ENCODE measurements at places on chromosomes 4 and X.
A peak's percentile ranks its signal among the peaks of the same experiment; 100 is the strongest.

GRCh38 chrX:48540028-48540375, 488 bp downstream of the TBC1D25 start:
- no peak for DNase-seq

DNA sequence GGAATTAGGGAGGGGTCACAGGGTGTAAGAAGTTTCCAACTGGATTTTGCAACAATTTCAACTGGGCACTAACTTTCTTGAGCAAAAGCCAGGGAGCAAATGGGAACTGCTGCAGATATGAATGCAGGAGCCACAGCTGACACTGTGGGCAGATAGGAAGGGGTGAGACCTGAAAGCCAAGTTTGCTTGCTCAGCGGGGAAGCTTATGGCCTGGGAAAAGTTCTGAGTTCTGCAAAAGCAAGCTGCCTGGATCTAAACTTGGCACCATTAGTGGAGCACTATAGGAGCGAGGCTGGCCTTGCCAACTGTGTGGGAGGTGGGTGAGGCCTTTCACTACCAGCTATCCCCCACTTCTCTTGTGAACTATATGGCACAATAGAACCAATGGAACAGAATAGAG, 11.1 kb downstream of the CYSLTR1 start:
- DNase-seq, result no peak

GRCh38 chr4:23234716-23235115, 542.0 kb downstream of the GBA3 start:
- no peak for DNase-seq

- DNase-seq, result no peak
These were observed 35.0 kb downstream of the CCDC158 start for GRCh38 chr4:76385974-76386373.

DNA sequence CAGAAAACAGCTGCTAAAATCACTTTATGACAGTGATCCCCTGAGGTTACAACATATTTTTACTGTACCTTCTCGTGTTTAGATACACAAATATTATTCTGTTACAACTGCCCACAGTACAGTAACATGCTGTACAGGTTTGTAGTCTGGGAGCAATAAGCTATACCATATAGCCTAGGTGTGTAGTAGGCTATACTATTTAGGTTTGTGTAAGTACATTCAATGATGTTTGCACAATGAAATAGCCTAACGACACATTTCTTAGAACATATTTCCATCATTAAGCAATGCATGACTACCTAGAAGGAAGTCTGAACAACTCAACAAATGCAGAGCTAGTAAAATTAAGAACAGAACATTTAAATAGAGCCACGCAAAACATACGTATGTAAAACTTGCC, 112.7 kb downstream of the ZAR1 start:
- no peak for DNase-seq

DNA sequence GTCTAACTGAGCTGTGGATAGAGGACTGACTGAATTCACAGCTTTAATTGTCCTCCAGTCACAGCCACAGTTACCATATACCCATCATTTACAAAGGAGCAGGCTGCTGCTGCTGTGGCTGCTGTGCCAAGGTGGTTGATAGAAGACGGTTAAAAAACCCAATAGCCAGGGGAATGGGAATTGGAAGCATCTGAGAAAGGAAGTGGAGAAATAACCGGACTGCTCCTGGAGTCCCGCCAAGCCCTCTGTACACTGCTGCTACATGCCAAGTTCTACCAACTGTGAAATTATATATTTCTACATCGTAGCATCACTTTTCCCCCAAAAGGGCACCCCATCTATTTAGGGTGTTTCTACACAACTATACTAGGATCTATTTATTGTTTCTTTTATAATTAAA, 279.7 kb upstream of the ARX start:
- DNase-seq, result no peak

- DNase-seq, result no peak
These were observed 112.9 kb downstream of the FRYL start for GRCh38 chr4:48667148-48667547.

- DNase-seq, result no peak
These were observed 23.0 kb upstream of the RADX start for GRCh38 chrX:106588801-106589200.

DNA sequence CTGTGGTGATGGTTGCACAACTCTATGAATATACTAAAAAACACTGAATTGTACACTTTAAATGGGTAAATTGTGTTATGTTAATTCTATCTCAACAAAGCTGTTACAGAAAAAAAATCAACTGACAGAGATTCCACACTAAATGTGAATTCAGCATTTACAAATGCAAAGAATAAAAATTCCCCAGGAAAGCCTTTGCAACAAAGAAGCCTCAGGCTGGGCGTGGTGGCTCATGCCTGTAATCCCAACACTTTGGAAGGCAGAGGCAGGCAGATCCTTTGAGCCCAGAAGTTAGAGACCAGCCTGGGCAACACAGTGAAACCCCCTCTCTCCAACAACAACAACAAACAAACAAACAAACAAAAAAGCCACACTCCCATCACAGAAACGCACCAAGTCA, 8.9 kb downstream of the BCLAF3 start:
- no peak for DNase-seq

GRCh38 chr4:32192363-32192762, 1472.2 kb downstream of the PCDH7 start:
- no peak for DNase-seq

DNA sequence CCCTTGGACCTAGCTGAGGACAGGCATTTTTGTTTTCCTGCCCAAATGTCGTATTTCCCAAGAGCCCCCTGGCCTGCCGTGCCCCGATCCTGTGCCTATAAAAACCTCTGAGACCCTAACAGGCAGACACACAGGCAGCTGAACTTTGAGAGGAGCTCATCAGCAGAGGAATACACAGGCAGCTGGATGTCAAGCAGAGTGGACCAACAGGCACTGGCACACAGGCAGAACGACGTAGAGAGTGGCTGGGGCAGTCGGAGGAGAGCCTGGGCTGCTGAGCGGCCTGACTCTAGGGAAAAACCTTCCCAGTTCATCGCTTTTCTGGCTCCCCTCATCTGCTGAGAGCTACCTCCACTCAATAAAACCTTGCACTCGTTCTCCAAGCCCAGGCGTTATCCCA, 896.1 kb downstream of the PCDH18 start:
- no peak for DNase-seq

GRCh38 chr4:110617075-110617640, 5.7 kb downstream of the PITX2 start:
- DNase-seq, result no peak

DNA sequence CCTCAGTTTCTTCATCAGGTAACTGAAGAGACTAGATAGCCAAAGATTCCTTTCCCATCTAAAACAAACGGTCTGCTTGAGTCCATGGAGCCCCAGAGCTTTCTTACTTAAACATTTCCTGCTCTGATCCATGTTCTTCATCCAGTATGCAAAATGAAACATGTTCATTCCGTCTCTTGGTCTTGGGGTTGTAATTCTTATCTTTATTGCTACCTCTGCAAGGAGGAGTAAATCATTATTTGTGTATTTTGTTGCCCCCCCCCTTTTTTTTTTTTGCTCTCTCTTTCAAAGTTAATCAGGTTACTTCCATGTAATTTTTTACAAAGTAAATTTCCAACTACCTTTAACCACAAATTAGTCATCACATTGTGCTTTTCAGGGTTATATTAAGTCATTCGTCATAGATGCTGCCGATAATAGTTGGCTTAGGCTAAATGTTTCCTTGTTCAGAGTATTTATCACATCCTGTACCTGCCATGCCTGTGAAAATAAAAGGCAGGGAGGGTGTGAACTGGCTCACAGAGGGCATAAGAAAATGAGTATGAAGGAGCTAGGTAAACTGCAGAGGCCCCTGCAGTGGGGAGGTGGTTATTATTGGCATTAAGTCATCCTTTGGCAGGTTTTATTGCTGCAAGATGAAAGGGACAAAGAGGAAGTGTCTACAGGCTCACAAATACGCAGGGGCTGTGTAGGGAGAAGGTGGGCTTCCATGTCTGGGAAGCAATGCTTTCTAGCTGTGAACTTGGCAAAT, 76.7 kb upstream of the HS3ST1 start:
- DNase-seq, result no peak

- no peak for DNase-seq
These were observed 21.7 kb upstream of the MTM1 start for GRCh38 chrX:150546711-150547153.

GRCh38 chrX:112866175-112866574, 25.5 kb upstream of the AMOT start:
- DNase-seq, result no peak

DNA sequence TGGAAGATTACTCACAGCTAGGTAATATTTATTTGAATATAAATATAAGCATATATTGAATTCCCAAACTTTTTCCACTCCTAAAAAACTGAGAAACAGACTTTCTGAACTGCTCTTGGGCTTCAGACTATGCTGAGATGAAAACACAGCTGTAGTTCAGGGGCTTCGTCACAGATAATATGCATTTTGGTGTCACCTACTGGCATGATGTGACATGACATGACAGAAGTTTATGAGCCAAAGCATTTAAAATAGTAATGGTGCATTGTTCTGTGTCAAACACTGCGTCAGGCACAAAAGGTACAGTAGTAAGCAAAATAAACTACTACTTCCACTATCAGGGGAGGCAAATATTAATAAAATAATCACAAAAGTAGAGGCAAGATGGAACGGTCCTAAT, 171.3 kb downstream of the BTC start:
- peak; percentile 33 for DNase-seq

GRCh38 chrX:20056704-20057103, 60.0 kb downstream of the MAP7D2 start:
- DNase-seq, result no peak

GRCh38 chr4:185933078-185933581, 121.1 kb upstream of the SORBS2 start:
- DNase-seq, result no peak

DNA sequence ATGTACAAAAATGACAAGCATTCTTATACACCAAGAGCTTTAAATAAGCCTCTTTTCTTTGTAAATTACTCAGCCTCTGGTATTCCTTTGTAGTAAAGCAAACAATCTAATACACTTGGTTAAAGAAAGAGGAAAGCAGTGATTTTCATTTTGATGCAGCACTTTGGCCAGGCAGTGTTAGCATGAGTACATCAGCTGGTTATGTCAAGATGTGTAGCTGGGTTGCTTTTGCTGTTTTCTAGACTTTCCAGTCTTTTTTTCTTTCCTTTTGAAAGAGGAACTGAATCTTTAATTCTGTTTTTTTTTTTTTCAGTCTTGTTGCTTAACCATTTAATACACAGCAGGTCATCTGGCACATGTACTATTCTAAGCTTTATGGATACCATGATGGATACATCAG, 167.1 kb upstream of the AADAT start:
- no peak for DNase-seq

- DNase-seq, result no peak
These were observed 31.2 kb upstream of the TAB3 start for GRCh38 chrX:30920271-30920670.

DNA sequence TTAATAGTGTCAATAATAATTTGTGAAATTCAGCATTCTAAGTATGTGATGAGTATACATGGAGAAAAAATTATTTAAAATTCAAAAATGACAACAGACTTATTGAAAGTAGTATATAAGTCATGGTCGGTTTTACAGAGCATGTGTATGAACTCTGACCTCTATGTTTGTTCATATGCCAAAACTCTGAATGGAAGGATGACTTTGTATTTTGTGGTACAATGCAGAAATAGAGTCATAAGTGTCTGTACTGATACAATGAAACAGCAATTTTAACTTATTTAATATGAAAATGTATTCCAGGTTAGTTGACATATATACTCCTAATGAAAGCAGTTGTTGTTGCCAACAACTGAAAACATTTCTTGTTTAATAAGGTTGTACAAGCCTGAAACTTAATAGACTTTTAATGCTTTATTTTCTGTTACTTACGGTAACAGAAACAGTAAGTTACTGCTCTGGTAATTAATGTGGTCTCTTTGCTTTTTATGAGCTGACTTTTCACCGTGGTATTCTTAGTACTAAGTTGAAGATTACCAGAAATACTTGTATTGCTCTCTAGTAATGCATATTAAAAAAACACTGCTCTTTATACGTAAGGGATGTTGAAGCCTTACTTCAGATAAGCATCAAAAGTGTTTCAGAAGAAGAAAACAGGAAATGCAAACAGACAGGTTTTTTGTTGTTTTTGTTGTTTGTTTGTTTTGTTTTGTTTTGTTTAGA, 1.9 kb downstream of the UBE2K start:
- DNase-seq, result no peak

DNA sequence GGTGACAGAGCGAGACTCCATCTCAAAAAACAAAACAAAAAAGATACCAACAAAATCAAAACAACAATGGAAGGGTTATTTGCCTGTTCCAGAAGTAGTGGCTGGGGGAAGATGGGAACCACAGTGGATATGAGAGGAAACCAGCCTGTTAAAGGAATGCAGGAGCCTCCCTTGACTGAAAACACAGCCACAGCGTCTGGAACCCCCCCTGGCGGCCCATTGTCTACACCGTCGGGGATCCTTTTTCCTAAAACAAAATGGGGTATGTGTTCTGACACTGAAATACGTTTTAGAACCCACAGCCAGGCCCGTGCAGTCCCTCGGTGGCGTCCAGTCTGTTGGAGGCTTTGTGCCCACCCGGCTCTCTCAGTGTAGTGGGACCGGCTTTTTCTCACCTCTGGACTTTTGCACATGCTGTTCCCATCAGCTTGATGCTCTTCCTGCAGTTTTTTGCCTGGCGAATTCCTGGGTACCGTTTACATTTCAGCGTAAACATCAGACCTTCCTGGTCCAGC, 19.6 kb downstream of the PIGG start:
- DNase-seq, result no peak

DNA sequence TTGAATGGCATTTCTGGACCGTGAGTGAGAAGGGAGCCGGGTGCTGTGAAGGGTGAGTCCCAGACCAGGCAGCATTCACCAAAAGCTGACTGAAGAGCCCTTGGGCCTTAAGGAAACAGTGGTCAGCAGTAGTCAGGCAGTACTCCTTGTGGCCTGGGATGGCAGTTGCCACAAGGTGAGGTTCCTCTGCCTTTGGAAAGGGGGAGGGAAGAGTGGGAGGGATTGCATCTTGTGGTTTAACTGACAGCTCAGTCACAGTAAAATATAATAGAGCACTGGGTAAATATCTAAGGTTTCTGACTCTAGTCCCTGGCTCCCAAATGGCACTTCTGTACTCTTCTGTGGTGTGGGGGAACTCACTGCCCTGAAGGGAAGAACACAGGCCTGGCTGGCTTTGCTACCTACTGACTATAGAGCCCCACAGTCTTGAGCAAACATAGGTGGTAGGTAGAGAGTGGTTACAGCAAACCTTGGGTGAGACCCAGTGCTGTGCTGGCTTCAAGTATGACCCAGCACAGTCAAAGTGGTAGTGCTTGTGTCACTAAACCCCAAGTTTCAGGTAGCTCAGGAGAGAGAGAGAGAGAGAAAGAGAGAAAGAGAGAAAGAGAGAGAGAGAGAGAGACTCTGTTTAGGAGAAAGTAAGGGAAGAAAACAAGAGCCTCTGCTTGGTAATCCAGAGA, 154.2 kb downstream of the TEX11 start:
- DNase-seq, result no peak

DNA sequence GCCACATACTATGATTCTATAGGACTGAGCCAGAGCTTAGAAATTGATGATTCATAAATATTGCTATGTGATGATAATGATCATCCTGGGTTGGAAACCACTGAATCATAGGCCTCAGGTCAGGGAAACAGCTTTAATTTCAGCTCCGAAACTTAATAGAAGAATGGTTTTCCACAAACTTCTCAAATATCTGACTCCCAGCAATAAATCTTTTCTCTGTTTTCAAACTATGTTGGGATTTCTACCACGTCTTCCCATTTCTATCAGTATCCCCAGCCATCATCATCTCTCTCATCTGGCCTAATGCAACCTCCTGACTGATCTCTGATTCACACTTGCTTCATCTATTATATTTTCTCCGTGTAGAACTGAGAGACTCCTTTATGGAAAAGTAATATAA, 521.8 kb upstream of the AGA start:
- DNase-seq, result no peak
